Stomach (tissue), 19 donors: ENCODE measurements at places on chromosomes 1 and 21. TPM values are rescaled to one million over a fixed set of nuclear protein-coding genes. Genes with fewer than 3 reads are reported as not detected.

GRCh38 chr1:81808760-81809159 lies 8.0 kb downstream of the ADGRL2 start:
- DNase-seq, result peak; percentile 26

GRCh38 chr1:110465038-110465813 lies 14.3 kb downstream of the PROK1 start:
- no peak for DNase-seq

DNA sequence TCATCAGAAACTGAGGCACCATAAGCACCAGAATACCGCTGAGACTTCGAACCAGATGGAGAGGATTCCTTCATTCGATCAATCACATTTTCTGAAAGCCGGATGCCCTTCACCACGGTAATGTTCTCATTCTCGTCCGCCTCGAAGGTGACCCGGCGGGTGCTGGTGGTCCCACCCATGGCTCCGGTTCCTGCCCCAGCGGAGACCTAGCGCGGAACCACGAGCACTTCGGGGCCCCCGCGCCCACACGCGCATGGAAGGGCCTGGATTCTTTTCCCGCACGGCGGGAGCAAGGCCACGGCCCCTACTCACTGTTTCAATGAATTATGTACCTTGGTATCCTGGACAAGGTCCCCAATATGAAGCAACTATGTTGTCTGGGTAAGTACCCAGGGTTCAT lies 33.1 kb upstream of the WDTC1 start:
- no peak for DNase-seq

- DNase-seq, result no peak
Measured at GRCh38 chr1:211938561-211938997, 96.8 kb downstream of the INTS7 start.

DNA sequence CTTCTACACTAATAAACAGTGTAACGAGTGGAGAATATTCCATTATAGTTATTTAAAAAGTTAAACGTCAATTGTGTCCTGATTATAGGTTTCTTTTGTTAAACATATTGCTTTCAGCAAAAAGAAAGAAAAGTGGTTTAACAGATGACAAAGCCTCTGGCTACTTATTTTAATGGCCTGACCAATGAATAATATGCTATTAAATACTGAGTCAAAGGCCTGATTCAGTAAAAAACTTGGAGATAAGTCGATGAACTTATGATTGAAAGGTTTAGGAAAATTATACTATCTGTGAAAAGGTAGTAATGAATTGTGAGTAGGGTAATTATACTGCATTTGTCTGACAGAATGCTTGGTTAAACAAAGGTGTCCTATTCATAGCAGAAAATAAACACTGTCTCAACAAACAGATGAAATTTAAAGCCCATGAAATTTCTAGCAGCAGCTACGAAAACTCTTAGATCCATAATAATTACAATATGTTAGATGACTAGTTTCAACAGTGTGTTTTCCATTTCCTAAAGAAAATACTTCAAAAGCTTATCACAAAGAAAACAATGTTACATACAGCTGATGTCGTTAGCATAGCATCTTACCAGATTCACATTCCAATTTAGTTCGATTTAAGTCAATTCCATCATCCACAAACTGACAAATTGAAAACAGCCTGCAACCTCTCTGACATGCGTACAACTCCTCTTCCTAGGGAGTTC lies 6.2 kb downstream of the TMEM59 start:
- no peak for DNase-seq

- no peak for DNase-seq
Measured at GRCh38 chr21:39451332-39452206, at the start of gene SH3BGR. TSS of gene SH3BGR (plus strand) at chr21:39451970. CDS start at chr21:39452097, 127 bp downstream.

- no peak for DNase-seq
Measured at GRCh38 chr1:100955322-100955721, 59.4 kb downstream of the SLC30A7 start.

- no peak for DNase-seq
Measured at GRCh38 chr1:51551081-51551480, 32.0 kb upstream of the EPS15 start.

- peak; percentile 88 for DNase-seq
Measured at GRCh38 chr1:21933397-21934248, 3.5 kb downstream of the HSPG2 start.

DNA sequence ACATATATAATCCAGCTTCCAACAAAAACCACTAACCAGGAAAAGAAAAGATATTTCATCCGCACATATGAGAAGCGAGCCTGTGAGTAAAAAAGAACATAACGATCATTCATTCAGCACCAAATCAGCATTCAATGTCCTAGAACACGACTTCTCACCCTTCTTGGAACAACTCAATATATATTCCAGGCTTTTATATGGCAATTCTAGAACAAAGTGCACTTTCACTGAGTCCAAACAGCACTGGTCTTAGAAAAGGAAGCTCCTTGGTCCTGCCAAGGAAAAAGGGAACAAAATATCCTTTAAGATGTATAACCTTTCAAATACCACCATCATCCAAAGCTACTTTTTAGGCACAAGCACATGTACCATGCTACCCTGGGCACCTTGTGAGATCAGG lies 44.5 kb downstream of the RPL5 start:
- no peak for DNase-seq

GRCh38 chr1:2127187-2128145 lies 67.1 kb downstream of the FAAP20 start:
- DNase-seq, result no peak

- no peak for DNase-seq
Measured at GRCh38 chr1:87791931-87792740, 463.5 kb downstream of the LMO4 start.

GRCh38 chr1:63732666-63733065 lies 41.2 kb upstream of the ROR1 start:
- DNase-seq, result peak; percentile 39

- DNase-seq, result no peak
Measured at GRCh38 chr1:61979729-61980128, 214.9 kb upstream of the L1TD1 start.

DNA sequence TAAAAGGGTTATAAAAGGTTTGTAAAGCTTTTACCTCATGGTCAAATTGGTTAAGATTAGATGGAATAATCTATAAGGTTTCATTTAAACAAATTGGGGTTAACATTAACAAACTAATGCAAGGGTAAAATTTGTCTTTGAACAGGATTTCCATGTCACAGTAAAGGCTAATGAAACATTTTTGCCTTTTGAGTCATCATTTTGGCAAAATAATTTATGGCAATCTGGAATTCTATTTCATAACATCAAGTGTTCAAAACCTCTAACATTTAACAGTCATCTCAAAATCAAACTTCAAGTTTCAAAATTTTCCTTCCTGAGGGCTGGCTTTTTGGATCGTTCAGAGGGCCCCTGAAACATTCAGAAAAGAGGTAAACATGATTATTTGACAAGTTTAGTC lies 6.6 kb upstream of the CD46 start:
- DNase-seq, result no peak

- no peak for DNase-seq
Measured at GRCh38 chr21:45318146-45318555, 30.5 kb upstream of the POFUT2 start.

- DNase-seq, result no peak
Measured at GRCh38 chr1:182687361-182687760, 3.0 kb upstream of the RGS8 start.

DNA sequence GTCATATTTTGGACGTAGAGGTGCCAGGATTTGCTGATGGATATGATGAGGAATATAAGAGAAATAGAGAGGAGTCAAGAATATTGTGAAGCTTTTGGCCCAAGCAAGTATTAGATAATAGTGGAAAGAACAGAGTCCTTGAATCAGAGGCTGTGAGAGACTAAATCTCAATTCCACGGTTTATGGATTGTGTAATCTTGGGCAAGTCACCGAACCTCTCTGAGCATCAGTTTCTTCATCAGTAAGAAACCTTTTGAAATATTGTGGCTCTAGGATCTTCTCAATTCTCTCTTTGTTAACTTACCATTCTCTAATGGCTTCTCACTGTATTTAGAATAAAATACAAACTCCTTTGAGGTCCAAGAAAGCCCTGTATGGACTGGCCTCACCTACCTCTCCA lies 77.6 kb downstream of the RPS6KA1 start:
- DNase-seq, result no peak

DNA sequence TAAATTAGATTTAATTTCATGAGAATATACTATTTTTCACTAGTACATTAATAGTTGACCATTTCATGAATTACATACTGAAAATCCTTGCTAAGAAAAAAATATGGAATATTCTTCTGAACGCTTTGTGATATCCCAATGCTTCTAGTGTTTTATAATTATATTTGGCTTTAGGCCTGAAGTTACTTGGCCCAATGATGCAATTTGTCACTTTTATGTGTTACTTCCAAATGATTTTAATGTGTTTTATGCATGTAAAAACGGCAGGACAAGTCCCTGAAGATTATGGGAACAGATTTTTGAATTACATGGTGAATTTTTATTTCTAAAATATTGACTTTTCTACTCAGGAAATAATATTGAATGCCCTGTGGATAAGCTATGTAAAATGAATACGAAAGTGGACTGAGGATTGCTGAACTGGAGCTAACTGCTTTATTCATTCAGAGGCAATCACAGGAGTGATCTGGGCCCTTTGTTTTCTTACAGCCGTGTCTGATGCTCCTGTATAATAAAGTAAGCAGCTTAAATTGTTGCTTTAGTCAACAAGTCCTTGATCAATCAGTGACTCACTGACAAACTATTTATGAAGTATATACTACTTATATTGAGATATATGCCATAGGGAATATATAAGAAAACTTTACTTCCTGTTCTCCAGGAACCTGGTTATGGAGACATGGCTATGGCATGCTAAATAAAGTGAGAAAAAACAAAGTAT lies 543.0 kb upstream of the RGS18 start:
- DNase-seq, result no peak

GRCh38 chr1:10459184-10459583 lies 9.4 kb downstream of the CORT start:
- DNase-seq, result peak; percentile 69

DNA sequence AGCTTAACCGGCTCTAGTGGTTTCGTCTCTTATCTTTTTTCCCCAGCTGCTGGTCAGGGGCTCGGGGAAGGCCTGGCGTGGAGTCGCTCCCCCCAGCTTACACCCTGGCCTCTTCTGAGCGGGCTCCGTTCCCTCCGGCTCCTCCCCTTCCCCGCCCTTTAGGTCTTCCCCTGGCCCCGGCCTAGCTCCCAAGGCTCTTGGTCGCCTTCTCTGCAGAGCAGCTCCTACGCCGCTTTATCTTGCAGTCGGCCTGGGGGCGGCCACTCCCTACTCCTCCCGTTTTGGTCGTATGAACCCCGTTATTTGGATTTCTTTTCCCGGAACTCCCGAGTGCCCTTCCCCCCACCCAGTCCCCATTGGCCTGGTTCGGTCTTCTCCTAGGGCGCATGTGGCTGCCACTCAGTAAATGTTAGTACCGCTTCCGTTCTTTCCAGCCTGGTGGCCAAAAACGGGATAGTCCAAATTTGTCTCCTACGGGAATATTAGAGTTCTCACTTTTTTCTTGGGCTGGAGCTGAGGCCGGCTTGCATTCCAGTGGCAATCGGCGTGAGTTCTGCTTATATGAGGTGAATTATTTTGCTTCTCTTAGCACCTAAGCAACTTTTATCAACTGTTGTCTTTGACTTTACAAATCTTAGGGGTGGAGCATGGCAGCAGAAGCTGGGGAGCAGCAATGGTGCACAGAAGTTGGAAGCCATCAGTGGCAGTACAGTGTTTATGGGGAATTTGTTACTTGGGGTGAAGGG lies 467 bp downstream of the THRAP3 start:
- DNase-seq, result peak; percentile 65

DNA sequence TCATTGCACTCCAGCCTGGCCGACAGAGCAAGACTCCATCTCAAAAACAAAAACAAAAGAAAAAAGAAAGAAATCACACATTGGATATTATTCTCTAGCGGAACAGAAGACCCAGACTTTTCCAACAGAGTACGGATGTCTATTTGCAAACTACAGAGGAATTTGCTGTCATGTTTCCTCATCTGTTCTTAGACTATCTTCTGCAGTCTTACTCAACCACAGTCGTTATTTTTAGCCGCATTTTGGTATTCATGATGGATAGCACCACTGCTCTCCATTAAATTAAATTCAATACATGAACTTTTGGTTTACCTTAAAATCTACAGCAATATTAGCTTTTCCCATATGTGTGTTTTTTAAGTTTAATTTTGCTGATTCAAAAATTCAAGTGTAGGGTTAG lies 14.2 kb upstream of the HEATR1 start:
- no peak for DNase-seq

- no peak for DNase-seq
Measured at GRCh38 chr1:119687434-119688079, 24.2 kb upstream of the PHGDH start.

CYP4A11 gene
- total RNA-seq, result not detected

FAM177B gene
- 21.9 TPM for total RNA-seq

SLC25A44 gene
- 9.9 TPM for total RNA-seq

TMEM222 gene
- 8.0 TPM for total RNA-seq

OR6K3 gene
- total RNA-seq, result not detected

TTC22 gene
- 27.4 TPM for total RNA-seq

FMO4 gene
- total RNA-seq, result 5.9 TPM

RGS13 gene
- total RNA-seq, result 0.73 TPM

AVPR1B gene
- not detected for total RNA-seq
